ENCODE measurements at places on chromosomes 16 and 17.

DNA sequence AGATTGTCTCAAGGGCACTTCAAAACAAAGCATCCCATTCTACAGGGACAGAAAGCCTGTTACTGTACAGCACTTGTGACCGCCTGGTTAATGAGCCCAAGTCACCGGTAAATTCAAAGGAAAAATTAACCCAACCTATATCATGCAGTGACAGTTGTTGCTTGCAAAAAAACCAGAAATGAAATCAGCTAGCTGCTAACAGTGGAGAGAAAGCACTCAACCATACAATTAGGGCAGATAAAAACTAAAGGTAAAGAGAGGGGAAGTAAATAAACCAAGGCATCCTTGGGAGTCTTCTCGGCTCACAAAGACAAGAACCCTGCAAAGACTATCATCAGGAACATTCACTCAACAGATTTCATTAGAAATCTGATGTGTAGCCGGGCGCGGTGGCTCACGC lies 5.9 kb downstream of the RETREG3 start:
- DNase-seq = no peak

DNA sequence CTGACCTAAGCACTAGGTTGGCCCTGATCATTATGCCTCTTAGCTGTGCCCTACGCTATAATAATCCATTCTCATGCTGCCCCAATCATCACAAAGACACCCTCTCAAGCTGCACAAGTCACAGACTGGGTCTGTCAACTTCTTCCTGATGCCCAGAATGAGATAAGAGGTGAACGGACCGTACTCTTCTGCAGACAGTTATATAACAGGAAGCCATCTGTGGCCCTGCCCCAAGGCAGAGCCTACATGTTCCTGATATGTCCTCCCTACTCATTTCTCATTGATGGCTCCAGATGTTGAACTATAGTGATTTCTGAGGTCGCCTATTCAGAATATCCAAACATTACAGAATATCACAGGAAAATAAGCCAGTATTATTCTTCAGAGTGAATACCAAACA lies 471.6 kb upstream of the ERCC4 start:
- no peak for DNase-seq

DNA sequence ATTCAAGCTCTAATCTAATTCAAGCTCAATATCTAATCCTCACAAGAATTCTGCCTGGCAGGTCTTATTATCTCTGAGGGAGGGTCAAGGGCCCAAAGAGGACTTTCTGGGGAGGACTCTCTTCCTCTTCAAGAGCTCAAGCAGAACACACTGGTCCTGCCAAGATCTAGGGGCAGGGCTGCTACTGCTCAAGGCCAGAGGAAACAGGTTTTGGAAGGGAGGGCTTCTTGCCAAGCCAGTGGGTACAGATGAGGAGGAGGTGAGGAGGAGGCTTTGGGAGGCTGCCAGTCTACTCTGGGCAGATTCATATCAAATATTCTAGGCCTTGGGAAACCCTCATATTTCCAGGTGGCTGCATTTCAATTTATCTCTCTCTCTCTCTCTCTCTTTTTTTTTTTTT lies 51.8 kb upstream of the IL34 start:
- DNase-seq = no peak

DNA sequence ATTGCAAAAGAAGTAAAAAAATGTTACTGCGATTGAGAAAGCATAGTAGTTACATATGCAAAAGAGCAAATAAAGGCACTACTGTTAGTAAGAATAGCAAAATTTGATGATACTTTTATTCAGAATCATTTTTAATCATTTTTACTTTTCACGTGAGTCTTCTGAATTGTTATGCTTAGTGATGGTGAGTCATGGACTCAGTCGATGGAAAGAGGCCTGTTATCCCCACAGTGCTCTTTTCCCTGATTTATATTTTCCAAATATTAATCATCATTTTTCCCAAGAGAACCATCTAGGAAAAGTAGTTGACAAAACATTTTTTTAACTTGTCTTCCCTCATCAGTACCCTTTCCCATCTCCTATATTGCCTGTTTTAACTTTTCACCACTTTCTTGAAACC lies 181.1 kb downstream of the CHD9 start:
- no peak for DNase-seq

DNA sequence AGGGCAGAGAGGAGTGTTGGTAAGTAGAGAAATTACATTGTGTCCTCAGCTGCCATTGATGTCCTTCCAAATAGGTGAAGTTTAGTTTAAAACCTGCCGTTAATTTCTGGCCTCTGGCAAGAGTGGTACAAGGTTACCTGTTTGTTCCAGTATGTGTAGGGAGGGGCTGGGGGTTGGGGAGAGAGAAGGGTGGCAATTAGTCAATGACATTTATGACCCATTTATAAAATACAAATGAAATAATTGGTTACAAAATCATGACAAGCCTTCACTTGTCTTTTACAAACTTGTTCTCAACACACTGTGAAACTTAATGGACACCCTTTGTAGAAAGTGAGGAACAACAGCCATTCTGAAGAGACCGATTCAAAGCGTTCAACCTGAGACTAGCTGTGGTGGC lies 281.0 kb downstream of the FTO start:
- no peak for DNase-seq

DNA sequence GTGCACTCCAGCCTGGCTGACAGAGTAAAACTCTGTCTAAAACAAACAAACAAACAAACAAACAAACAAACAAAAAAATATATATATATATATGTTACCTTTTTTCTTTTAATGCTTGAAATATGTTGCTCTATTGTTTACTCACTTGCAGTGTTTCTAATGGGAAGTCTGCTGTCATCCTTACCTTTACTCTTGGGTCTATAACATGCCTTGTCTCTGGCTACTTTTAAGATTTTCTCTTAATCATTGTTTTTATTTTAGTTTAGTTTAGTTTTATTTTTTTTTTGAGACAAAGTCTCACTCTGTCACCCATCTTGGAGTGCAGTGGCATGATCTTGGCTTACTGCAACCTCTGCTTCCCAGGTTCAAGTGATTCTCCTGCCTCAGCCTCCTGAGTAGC lies 16.1 kb upstream of the TNRC6A start:
- DNase-seq = no peak

DNA sequence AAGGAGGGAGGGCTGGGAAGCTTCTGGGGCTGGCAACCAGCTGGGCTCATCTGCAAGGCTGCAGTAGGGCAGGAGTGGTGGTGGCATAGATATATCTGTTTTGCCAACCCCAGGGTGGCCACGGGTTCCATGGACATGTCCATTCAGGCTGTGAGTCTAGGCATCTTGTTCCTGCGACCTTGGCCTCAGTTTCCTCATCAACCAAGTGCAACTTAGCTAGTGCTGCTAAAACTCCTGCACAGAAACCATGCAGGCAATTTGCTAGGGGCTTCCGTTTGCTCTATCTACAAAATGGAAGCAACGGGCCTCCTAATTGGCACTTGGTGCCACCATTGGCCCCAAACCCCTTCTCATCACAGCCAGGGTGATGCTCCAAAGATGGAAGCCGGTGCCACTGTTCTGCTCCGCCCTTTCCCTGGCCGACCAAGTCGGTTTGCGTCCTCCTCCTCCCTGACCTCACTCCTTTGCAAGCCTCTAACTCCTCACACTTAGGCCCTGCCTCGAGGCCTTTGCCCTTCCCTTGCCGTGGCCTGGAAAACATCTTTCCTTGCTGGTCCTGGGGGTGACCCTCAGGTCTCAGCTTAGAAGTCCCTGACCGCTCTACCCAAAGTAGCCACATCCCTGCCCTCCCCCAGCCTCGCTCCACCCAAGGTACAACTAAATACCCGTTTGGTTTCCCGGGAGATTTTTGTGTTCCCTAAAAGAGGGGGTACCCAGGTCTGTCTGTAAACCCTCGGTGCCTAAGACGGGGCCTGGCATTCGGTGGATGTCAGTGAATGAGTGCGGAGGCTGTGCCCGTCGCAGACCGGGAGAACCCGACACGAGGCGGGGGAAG lies 1.2 kb downstream of the SREBF1 start:
- no peak for DNase-seq

- no peak for DNase-seq
These were observed 78.4 kb downstream of the ZNF778 start for GRCh38 chr16:89295915-89296314.

- no peak for DNase-seq
These were observed 49.0 kb downstream of the CHD9 start for GRCh38 chr16:53103811-53104210.

GRCh38 chr16:31216422-31217135 lies at the start of gene PYDC1:
TSS of gene PYDC1 (minus strand) at chr16:31217135. CDS start at chr16:31217028, 107 bp downstream.
- no peak for DNase-seq

GRCh38 chr17:9238340-9239245 lies 217.3 kb downstream of the NTN1 start:
- no peak for DNase-seq

- no peak for DNase-seq
These were observed 10.0 kb upstream of the SLC4A1 start for GRCh38 chr17:44277976-44278375.

DNA sequence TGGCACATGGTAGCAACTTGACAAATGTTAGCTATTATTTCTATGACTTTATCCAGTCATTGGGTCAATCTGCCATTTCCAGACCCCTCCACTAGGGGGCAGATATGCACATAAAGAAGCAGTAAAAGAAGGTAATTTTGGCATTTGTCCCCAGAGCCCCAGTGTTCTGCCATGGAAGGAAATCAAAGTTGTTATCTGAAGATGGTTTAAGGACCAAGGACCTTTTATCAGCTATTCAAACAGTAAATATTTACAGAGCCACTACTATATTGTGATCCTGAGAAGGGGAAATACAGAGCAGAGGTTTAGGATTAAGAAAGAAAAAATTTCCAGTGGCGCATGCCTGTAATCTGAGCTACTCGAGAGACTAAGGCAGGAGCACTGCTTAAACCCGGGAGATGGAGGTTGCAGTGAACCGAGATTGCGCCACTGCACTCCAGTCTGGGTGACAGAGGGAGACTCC lies 20.0 kb downstream of the TRAF4 start:
- peak; percentile 84 for DNase-seq

GRCh38 chr17:7393613-7394451 lies 493 bp downstream of the PLSCR3 start:
- peak; percentile 54 for DNase-seq

- no peak for DNase-seq
These were observed 108.6 kb downstream of the PRKCB start for GRCh38 chr16:23944381-23944780.

- no peak for DNase-seq
These were observed 73.0 kb upstream of the COX10 start for GRCh38 chr17:13996276-13996675.

GRCh38 chr17:61816538-61816937 lies 46.8 kb downstream of the BRIP1 start:
- no peak for DNase-seq

DNA sequence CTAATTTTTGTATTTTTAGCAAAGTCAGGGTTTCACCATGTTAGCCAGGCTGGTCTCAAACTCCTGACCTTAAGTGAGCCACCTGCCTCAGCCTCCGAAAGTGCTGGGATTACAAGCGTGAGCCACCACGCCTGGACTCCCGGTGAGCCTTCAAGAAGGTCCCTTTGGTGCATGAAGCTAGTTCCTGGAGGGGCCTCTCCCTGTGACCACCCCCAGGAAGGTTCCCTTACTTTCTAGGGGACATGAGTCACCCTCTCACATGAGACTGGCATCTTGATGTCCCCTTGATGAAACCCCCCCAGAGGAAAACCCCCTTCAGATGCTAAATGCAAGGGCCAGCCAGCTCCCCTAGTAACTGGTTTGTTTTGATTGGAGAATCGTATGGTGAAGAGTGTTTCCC lies 12.8 kb downstream of the CARHSP1 start:
- DNase-seq = no peak
